Right renal cortex interstitium (tissue), 3 donors: ENCODE measurements at places on chromosomes 1 and 21.

DNA sequence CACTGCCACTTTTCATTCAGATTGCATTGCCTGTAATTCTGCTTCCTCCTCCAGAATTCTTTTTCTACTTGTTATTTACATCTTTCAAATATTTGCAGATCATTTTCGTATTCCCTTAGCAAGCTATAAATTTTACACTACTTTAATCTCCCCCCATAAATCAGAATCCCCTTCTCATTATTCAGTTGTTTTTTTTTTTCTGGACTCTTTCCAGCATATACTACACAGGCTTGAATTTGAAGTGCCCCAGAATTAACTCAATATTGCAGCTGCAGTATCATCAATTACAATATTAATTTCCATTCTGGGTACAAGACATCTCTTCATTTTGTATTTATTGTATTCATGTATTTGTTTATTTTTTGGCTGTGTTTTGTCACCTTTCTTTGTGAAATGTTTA lies 1494.3 kb downstream of the AMY1C start:
- DNase-seq = no peak

- DNase-seq = no peak
Observed at GRCh38 chr1:154012129-154012528, 21.6 kb downstream of the RPS27 start.

DNA sequence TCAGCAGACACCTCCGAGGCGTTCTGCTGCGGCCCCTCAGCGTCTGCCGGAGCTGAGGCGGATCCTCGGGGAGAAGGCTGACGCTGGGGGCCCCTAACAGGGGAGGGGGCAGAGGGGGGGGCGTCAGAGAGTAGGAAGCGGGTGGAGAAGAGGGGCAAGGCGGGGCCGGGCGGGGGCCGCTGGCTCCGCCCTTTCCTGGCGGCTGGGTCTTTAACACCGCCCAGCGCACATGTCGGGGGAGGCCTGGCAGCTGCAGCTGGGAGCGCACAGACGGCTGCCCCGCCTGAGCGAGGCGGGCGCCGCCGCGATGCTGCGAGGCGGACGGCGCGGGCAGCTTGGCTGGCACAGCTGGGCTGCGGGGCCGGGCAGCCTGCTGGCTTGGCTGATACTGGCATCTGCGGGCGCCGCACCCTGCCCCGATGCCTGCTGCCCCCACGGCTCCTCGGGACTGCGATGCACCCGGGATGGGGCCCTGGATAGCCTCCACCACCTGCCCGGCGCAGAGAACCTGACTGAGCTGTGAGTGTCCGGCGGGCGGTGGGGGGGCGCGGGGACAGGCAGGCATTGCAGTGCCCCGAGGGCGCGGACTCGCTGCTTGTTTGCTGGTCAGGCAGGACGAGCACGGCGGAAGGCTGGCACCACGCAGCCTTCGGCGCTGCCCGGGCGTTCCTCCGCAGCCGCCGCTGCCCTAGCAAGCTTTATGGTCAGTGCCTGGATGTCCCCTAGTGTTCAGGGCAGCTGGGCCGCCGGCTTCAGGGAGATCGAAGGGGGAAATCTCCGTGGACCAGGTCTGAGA lies at the start of gene NTRK1:
NTRK1 (plus strand) TSS at position 238 of the 796 bp plus-strand sequence; CDS start at position 308, 70 bp downstream.
- no peak for DNase-seq

DNA sequence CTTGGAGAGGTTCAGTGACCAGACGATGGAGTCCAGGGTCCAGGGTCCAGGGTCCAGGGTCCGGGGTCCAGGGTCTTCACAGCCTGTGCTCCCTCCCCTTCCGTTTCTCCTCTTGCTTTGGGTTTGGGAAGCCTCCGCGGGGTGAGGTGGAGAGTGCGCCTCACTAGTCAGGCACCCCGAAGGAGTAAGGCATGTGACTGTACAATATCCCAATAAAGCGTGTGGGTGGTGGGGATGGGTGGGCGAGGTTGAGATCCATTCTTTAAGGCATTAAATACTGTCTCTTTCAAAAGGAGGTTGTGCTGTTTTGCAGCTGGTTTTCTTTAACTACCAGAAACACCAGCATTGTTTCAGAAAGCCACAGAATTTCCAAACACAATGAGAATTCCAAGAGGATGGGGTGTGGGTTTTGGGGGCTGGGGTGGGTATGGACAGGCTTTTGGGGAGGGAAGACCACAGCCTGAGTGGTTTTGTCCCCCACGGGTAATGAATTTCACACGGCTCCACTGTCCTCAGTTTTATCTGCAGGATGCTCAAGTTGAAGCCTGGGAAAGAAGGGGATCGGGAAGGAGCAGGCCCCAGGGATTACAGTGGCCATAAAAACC lies 65.7 kb downstream of the KIF26B start:
- no peak for DNase-seq

DNA sequence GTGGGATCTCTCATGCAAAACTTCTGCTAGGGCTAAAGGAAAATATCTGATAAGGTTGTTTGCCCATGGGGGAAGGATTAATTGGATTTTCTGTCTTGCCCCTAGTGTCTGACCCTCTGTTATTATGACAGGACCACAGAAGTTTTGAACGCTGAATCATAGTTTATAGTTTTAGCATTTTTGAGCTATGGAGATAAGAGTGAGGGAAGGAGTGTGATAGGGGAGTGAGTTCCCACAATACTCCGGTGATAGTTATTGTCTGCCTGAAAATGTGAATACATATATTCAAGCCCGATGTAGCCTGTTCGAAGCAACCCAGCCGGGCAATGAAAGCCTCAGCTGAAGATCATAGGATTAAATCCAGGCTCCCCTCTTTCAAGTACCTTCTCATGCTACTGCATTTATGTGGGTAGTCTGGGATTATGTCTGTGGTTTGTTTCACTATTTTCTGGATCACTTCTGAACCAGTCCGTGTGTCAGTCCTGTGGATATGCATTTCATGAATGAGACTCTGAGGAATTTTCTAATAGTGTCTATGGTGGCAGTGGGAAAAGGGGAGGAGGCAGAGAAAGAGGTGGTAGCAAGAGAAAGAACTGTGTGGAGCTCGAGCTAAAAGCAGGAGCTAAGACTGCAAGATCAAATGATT lies 258.7 kb downstream of the DISC1 start:
- no peak for DNase-seq

GRCh38 chr1:63798284-63798683 lies 24.5 kb downstream of the ROR1 start:
- no peak for DNase-seq

GRCh38 chr1:85146972-85147359 lies 53.9 kb downstream of the SYDE2 start:
- DNase-seq = no peak

DNA sequence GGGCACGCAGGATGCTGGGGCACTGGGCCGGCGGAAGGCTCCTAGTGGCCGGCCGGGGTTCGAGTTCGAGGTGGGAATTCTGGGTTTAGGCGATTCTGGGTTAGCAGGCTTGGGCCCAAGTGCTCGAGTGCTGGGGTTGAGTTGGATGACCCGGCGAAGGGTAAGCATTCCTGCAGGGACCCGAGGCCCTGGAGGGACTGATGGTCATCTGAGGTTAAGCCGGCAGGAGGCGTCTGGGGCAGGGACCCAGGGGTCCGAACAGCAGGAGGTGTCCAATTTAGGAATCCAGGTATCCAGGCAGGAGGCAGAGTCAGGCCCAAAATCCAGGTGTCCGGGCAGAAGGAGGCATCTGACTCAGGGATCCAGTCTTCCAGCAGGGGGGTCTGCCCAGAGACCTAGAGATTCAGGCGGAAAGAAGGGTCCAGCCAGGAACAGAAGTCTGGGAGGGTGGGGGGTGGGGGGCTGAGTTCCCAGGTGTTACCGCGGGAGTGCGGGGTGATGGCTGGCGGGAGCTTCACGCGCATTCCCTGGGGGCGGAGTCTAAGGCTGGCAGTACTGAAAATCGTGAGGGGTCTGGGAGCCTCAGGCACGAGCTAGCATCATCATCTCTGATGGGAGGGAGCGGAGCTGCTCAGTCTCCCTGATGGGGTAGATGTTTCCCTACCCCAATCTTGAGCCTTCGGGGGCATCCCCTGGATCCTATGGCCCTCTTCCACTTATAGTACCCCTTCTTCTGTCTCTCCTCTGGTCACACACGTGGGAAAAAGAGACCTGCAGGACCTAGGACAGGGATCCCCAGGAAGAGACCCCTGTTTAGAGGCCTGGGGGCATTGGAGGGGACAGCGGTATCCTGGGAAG lies 585 bp downstream of the GPR3 start:
- no peak for DNase-seq

GRCh38 chr1:67627906-67628305 lies 57.1 kb upstream of the GADD45A start:
- DNase-seq = no peak

- no peak for DNase-seq
Observed at GRCh38 chr1:37020653-37021277, 13.6 kb downstream of the GRIK3 start.

GRCh38 chr1:100320311-100321099 lies 31.8 kb upstream of the CDC14A start:
- DNase-seq = no peak

GRCh38 chr1:99347041-99347684 lies 82.9 kb downstream of the PLPPR4 start:
- no peak for DNase-seq

- DNase-seq = no peak
Observed at GRCh38 chr1:67019121-67019520, 34.8 kb downstream of the SLC35D1 start.

DNA sequence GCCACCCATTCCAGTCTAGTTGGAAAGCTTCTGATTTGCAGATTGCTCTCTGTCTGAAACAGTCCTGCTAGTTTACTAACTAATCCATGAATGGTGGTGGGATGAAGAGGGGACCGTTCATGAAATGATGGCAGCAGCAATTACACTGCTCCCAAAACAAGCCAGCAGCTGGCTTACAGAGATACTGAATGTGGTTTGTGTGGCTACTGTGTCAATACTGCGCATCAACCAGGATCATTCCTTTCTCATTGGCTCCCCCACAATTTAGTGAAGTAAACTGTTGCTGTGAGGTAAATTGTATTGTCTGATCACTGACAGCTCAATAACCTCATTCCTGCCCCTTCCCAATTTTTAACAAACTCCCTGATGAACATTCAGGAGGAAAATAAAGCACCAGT lies 191.3 kb upstream of the LMO4 start:
- no peak for DNase-seq

GRCh38 chr1:150906329-150906728 lies 19.4 kb downstream of the CTXND2 start:
- DNase-seq = no peak

DNA sequence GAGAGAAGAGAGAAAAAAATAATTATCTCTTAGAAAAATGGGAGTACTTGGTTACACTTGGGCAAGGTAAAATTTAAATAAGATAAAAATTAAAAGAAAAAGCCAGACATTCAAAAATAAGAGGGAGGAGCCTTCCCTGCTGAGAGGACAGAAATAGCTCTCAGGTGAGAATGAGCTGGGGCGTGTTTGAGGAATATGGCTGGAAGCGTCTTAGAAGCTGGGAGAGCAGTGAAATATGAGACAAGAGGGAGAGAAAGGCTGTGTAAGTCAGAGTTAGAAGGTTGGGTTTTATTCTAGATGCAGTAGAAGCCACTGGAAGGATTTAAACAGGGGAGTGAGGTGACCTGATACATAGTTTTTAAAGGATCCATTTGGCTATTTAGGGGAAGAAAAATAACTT lies 154.2 kb upstream of the L1TD1 start:
- no peak for DNase-seq

DNA sequence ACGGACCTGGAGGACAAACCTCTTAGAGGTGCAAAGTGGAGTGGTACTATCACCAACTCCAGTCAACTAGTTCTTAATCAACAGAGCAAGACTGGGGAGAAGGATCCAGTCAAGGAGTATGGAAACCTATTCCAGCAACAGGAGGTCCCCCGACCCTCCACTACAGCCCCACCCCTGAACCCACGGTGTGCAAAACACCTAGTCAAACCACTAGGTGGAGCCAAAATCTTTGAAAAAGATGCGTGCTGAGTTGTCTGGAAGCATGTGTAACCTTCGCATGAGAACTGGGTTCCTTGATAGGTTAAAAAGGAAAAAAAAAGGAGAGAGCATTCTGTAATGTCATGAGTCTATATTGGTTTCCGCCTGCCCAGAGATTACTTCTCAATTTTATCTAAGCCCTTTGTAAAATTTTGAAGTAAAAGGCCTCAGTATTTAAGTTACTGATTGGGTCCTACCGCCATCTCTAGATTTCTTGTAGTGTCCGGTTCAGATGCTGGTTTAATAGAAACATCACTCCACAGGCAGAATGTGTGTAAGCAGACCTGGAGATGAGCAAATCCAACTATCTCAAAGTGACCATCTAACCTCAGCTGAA lies 81.9 kb upstream of the HAO2 start:
- no peak for DNase-seq

GRCh38 chr1:96992871-96993270 lies 271.3 kb downstream of the PTBP2 start:
- no peak for DNase-seq

DNA sequence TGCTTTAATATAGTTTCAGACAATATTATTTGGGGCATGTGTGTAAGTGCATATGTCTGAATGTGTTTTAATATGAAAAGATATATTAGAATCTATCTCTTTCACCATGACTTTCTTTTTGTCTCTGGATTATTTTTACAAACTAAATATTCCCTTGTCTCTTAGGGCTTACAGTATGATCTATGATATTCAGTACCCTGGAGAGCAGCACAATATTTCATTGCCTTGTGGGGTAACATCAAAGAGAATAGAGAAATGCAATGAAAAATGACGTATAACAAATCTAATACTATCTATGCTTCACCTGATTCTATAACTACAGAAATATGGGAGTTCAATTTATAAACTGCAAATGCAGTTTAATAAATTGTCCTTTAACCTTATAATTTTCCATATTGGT lies 2084.5 kb downstream of the MRPL39 start:
- DNase-seq = no peak

DNA sequence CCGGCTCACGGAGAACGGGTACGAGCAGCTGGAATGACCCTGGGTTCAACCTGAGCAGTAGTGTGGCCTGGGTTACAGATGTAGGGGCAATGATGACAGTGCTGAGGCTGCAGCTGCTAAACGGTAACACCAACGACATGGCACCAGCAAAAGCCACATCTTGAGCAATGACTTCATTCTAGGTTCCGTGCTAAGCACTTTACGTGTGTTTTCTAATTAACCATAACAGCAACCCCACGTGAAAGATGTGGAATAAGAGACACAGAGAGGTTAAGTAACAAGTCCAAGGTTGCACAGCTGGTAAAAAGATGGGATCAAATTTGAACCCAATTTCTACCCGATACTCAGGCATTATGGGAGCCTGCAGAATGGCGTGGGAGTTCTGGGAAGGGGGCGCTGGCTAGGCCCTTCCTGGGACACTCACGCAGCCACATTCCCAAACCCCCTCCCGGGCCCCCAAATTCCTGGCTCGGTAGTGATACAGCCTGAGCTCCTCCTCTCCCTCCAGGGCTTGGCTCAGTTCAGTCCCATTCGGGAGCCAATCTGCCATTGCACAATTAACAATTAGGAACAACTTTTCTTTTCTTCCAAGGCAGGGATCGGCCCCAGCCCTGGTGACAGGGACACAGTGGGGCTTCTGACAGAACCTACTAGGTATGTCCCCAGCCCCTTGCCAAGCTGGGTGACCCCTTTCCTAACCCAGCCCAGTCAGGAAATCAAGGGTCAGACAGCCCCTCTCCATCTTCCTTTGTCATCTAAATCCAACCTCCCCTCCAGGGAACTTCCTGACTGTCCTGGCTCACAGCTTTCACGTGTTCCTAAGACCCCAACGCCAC lies 23.8 kb upstream of the ECE1 start:
- DNase-seq = no peak

DNA sequence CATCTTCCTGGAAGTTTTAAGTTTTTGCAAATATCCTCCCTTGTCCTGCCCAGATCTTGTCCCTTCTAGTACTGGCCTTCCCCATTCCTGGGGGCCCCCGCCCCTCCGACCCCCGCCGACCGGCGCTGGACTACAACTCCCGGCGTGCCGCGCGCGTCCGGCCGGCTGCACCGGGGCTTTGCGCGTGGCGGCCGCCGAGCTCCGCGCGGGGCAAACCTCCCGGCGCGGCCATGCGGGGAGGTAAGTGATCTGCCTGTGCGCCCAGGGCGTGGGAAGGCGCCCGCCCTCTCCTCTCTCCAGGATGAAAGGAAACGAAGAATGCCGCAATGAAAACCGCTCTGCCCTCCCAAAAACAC lies 3.2 kb upstream of the SAMD13 start:
- DNase-seq = peak; percentile 18
